Stimulated activated CD8-positive, alpha-beta memory T cell treated with anti-CD3 and anti-CD28 coated beads, Interleukin-4, amount 100 ng/mL, for 4 hours (primary cell): ENCODE measurements at places on chromosomes 4 and X.

DNA sequence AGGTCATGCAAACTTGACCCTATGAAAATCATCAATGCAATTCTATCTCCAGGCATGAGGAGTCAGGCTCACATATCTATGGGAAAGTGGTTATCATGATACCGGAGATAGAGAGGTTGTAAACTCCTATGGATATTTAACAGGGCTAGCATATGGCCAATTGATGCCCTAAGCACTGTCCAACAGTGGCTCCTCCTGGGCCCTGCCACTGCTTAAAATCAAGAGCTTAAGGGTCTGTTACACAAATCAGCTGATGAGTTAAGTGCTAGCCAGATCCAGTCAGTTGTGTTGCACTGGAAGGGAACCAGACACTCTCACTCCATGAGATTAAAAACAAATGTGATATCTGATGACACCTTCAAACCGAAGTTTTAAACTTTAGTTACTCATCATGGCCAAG lies 337.6 kb downstream of the STIM2 start:
- DNase-seq: no peak

DNA sequence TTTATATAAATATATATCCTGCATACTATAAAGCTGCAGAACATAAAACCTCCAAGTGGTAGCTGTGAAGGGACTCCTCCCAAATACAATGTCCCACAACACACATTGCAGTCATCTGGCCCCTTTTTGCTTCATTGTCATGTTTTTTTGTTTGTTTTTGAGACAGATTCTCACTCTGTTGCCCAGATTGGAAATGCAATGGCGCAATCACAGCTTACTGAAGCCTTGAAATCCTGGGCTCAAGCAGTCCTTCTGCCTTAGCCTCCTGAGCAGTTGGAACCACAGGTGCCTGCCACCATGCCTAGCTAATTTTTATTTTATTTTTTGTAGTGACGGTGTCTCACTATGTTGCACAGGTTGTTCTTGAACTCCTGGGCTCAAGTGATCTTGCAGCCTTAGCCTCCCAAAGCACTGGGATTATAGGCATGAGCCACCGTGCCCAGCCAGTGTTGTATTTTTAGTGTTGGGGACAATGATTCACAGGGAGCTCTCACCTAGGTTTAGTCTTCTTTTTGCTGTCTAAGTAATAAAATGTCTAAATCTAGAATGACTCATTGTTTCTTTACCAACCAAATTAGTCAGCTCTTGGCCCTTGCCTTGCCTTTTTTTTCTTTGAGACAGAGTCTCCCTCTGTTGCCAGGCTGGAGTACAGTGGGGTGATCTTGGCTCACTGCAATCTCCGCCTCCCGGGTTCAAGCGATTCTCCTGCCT lies 24.0 kb upstream of the XIAP start:
- no peak for DNase-seq

- no peak for DNase-seq
Observed at GRCh38 chr4:24417206-24417605, 167.1 kb downstream of the DHX15 start.

- DNase-seq: no peak
Observed at GRCh38 chr4:174423257-174423944, 98.9 kb downstream of the HPGD start.

GRCh38 chr4:21763855-21764254 lies 184.7 kb downstream of the KCNIP4 start:
- no peak for DNase-seq

GRCh38 chr4:142278663-142279062 lies 567.4 kb downstream of the INPP4B start:
- no peak for DNase-seq

- no peak for DNase-seq
Observed at GRCh38 chr4:175431694-175432093, 380.4 kb downstream of the GPM6A start.

- DNase-seq: no peak
Observed at GRCh38 chr4:112082954-112083586, 62.2 kb upstream of the FAM241A start.

GRCh38 chr4:158728236-158728635 lies 5.0 kb upstream of the PPID start:
- no peak for DNase-seq

DNA sequence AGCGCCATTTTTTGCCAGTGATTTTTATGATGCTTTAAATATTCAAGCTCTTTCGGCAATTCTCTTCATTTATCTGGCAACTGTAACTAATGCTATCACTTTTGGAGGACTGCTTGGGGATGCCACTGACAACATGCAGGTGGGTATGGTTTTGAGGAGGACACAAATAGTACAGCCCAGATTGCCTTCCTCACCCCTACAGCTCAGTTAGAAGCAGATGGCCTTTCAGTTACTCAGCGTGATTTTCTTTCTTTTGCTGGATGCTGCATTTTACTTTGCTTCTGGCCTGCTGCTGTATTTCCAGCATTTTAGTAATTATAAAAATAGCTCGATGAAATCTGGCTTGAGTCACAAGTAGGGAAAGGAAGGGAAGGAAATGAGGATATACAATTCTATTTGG lies 114.7 kb downstream of the SLC4A4 start:
- DNase-seq: no peak

DNA sequence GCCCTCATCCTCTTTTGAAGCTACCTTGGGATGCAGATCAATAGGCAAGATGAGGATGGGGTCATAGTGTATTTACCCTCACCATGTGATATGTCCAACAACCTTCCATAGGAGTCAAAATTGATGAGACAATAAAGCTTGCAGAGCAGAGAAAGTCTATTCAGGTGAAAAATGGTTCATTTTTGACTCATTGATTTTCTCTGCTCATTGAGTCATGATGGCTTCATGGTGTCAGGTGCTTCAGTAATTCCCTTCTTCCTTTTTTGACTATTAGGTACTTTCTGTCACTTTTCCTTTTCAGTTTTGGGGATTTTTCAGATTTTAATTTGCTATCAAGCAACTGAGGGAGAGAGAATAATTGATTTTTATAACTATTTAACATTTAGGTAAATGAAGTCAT lies 55.9 kb upstream of the IL2 start:
- no peak for DNase-seq
